ENCODE measurements at places on chromosomes 12 and 14.

GRCh38 chr12:64876388-64877071 is 52.1 kb downstream of the TBC1D30 start:
- no peak for DNase-seq

DNA sequence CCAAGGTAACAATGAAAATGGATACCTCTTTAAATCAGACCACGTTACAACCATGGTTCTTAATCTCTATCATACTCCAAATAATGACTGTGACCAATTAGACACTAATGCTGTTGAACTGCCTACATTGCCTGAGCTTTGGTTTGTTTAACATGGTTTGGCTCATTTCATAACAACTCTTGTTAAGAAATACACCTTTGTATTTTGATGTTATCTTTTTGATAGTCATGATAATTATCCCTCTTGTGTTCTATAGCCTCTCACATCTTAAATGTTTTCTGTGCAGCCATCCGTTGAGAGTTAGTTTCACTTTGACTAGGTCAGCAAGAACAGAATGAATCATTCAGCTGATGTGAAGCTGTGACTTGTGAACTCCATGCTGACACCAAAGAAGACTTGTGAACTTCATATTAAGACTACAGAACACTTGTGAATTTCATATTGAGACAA is 75.5 kb upstream of the RERGL start:
- DNase-seq, result no peak

GRCh38 chr12:76719171-76720041 is 44.5 kb upstream of the ZDHHC17 start:
- DNase-seq, result no peak

DNA sequence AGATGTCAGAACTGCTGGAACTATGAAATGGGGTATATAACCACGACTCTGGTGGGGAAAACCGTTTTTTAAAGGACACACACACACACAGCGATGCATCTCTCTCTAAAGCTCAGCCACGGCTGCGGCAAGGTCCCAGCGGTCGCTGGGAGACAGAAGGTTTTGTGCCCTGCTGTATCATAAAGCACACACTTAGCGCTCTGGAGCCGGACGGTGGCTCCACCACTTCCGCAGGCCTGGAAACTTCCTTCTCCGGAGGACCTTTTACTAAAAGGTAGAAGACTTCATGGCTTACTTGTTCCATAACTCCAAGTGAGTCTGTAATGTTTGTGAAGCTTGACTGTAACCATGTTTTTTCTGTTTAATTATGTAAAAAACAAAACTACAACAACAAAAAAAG is 349.3 kb downstream of the DIO2 start:
- no peak for DNase-seq

Measured in CD4-positive, alpha-beta T cell treated with Interleukin-15 for 1 hour (primary cell).